ENCODE measurements at places on chromosomes 16 and 17.

GRCh38 chr17:73165616-73166404 is 1.0 kb downstream of the SSTR2 start:
- no peak for DNase-seq

DNA sequence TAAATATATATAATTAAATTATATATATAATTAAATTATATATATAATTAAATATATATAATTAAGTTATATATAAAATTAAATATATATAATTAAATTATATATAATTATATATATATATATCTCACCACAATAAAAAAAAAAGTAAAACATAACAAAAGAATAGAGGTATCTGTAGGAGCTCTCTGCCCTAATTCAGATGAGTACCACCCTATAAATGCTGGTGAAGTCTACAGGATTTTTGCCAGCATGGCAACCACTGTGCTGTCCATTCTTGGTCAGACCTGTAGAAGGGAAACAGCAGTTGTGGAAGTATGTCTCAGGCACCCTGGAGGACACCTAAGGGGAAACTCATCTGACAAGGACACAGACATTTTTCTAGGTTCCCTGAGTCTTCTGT is 259.7 kb downstream of the PRKCA start:
- DNase-seq: no peak

DNA sequence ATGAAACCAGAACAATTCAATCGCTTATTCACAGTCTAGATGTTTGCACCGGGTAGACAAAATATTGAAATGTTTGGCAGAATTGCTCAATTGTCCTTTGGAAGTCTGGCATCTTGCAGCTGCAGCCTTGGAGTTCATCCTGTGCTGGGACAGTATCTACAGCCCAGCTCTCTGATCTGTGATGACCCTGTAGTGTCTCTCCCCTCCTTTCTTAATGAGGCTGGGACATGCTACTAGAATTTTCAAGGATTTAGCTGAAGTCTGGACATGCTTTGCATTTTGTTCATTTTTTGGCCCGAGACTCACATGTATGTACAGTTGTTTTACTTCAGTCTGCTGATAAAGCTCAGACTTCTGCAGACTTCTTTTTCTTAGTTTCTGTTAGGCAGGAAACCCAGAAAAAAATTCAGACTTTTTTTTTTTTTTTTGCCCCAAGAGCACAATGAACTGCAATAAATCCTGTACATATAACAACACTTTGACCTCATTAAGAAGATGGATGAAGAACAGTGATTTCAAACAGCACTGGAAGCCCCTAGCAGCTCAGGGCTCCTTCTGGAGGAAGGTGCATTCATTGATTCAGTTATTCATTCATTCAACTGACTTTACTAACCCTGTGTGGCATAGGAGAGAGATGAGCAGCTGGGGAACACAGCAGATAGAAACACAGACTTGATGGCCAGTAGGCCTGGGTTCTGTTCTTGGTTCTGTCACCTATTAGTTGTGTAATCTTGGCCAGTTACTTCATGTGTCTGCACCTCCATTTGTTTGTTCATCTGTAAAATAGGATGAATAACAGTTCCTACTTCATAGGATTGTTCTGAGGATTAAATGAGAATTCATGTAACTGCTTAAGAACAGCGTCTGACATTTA is 210.0 kb downstream of the MAP2K4 start:
- DNase-seq: no peak

DNA sequence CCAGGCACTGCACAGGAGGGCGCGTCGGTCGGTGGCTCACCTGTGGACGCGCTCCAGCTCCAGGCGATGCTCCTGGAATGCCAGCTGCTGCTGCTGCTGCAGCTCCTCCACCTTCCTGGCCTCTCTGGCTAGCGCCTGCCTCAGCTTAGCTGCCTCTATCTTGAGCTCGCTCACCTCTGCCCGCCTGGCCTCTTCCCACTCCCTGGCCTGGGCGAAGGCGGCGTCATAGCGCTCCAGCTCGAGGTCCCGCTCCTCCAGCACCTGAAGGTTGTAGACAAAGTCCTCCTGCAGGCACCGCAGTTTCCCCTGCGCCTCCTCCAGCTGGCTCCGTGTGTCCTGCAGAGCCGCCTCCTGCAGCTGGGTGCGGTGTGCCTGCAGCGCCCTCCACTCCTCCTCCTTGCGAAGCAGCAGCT is 11.1 kb downstream of the CCDC57 start:
- DNase-seq: no peak

DNA sequence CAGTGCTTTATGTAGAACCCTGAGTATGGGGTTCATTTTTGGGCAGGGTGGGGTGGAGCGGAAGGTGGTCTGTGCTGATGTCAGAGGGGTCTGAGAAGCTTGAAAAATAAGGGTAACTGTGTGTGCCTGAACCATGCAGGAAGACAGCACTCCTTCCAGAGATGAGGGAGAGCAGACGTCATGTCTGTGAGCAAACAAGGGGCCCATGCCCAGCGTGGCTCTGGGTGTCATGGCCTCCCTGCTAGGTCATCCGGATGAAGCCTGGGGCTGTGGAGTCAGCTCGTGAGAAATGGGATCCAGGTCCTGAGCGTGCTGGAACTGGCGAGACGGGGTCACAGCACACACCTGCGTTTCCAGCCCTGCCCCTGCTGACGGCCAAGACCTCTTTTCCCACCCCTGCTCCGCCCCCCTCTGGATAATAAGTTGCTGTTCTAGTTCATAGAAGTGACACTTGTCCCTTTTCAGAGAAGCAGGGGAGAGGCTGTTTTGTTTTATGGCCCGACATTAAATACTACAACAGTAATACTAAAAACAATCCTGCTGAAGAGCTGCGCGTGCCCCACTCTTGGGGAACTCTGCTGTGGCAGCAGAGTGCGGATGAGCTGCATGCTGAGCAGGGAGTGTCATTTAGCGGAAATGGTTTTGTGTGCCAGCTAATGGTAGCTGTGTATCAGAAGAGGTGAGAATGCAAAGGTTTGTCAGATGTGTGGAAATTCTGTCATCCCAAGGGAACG is 92.6 kb downstream of the RPTOR start:
- DNase-seq: no peak

DNA sequence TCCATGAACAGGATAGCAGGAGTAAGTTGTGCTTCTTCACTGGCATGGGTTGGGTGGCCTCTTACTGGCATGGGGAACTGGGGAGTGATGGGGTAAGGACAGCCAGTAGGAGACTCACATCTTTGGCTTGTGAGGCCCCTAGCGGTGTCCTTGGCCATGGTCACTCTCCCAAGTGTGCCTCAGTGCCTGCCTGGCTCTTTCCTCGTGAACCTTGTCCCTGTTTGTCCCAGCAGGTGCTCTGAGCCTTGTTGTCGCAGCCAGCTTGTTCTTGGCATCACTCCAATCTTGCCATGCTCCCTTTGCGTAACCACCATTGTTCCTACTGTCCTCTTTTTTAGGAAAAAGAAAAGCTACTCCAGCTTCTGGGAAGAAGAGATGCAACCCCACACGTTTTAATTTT is 53.6 kb upstream of the SDK2 start:
- no peak for DNase-seq

DNA sequence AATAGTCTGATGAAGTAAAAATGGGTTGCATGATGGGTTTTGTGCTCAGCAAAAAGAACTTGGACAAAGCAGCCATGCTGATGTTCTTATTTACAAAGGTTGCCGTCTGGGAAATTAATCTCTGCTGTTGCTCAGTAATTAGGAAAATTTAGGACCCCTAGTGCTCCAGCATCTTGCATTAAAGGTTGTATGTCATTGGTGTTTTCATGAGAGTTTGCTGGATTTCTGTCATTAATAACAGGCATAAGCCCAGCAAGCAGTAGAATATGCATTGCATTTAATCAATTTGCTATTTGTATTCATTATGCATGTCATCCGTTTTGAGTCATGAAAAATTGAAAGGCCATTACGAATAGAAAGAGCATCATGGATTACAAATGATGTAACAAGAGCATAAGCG is 45.3 kb upstream of the C16orf78 start:
- DNase-seq: no peak

- no peak for DNase-seq
These were observed 3.6 kb upstream of the CBX4 start for GRCh38 chr17:79842656-79843473.

DNA sequence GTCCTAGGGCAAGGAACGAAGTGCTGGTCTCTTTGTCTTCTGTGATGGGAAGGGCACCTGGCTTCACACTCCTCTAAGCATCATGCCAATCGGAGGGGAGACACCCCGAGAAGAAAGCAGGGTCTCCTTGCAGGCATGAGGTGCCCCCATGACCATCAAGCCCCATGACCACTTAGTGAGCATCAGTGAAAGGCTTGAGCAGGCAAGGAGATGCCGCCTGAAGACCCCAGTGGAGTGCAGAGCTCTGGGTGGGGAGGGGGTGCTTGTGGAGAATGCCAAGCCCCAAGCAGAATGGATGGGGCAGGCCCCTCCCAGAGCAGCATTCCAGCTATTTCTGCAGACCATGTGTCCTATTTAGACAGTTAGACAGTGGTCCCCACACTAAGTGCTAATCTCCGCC is 232.7 kb upstream of the TNRC6C start:
- DNase-seq: no peak

DNA sequence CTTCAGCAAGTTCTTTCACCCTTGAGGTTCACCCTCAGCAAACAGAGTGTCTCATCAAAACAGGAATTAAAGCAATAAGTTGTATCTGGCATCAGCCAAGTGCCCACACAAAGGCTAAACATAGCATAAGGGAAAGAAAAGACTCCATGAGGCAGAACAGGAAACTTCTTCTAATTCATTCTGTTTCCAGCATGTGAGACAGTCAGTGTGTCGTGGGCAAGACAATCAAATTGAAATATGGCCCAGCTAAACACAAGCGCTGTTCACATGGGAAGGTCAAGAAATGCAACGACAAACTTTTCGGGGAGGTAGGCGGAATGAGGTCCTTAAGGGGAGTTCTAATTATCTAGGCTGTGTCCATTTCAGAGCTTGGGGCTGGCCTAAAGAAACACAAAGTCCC is 393.4 kb downstream of the HAPSTR1 start:
- DNase-seq: no peak

DNA sequence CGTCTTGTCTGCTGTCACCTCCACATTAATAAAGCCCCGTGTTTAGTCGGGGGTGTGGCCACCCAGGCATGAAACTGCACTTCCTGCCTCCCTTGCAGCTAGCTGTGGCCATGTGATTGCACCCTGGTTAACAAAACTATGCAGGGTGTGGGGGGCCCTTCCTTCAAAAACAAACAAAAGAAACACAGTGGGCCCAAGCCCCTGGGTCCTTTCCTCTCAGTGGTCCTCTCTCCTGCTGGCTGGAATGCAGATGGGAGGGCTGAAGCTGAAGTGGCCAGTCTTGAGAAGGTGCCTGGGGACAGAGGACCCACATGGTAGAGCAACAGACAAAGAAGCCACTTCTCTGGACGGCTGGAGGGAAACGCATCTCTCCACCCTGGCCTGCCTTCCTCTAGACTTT is 38.0 kb upstream of the FOXF1 start:
- no peak for DNase-seq

DNA sequence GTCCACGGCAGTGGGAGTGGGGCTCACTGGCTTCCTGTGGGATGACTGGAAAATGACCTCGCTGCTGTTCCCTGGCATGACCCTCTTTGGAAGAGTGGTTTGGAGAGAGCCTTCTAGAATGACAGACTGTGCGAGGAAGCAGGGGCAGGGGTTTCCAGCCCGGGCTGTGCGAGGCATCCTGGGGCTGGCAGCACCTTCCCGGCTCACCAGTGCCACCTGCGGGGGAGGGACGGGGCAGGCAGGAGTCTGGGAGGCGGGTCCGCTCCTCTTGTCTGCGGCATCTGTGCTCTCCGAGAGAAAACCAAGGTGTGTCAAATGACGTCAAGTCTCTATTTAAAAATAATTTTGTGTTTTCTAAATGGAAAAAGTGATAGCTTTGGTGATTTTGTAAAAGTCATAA is 7.8 kb upstream of the RNF213 start:
- peak; percentile 77 for DNase-seq

DNA sequence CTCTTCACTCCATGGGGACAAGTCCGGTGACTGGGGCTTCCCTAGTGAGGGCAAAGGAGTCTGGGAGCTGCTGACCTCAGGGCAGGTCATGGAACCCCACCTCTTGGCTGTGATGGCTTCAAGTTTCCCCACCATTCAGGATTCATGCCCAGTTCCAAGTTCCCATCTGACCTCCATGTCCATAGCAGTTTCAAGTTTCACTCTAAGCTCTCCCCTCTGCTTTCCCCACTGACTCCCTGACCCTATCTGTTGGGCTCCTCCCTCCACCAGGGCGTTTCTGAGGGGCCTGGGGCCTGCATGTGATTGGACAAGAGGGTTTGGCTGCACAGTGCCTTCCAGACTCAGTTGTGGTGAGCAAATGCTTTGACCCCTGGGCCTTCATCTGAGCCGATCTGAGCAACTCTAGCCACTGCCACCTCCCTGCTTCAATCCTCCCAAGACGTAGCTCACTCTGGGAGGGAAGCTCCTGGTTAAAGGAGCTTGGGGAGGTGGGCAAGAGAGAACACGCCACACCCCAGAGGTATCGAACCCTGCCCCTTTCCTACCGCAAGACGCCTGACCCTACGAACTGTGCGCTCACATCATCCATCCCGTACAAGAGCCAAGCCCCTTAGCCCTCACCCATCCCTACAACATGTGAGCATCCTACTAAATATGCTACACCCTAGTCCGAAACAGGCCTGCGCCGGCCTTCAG is 8.3 kb downstream of the ZNF629 start:
- no peak for DNase-seq

GRCh38 chr16:80615735-80616134 is 74.9 kb downstream of the DYNLRB2 start:
- no peak for DNase-seq

DNA sequence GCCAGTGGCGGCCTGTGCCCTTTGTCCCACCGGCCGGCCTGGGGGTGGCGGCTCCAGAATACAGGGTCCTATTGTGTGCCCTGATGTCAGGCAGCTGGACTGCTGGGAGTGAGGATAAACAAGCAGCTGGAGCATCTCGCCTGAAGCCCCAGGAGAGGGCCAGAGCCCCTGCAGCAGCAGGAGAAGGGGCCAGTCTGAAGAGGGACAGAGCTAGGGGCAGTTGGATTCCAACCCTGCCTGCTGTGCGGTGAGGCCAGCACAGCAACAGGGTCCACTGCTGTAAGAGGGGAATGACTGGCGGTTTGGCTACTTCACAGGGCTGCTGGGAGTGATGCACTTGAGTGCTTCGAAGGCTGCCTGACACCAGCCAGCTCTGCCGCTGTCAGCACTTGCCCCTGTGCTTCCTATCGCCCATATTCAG is 25.0 kb downstream of the RAB11FIP4 start:
- DNase-seq: no peak

- DNase-seq: no peak
These were observed 46.1 kb downstream of the TBX4 start for GRCh38 chr17:61498042-61498994.

GRCh38 chr17:65467156-65467555 is 94.3 kb downstream of the AXIN2 start:
- DNase-seq: no peak

DNA sequence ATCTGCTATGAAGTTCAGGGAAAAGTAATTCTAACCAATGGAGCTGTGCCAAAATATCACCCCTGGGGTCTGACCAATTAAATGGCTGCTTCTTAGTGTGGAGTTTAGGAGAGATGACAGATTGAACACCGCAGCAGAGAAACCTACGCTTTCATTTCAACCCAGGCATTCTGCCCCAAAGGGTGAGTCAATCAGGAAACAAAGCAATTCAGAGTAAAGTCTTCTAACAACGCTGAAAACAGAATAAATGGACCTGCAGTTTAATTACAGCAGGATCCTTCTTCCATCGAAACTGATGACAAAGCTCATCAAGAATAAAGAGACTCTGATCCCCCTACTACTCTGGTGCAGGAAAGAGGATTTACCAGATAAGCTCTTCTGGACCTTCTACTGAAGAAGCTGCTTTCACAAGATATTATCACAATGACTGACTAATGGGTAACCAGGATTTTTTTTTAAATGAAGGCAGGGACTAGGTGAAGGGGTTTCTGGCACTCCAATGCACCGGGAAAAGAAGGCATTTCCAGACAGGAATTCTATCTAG is 16.7 kb downstream of the RFFL start:
- DNase-seq: peak; percentile 38

- no peak for DNase-seq
These were observed 8.6 kb upstream of the BAHCC1 start for GRCh38 chr17:81386646-81387099.
